ENCODE measurements at places on chromosomes 13 and 19. TPM values are rescaled to one million over a fixed set of nuclear protein-coding genes. Genes with fewer than 3 reads are reported as not detected.

DNA sequence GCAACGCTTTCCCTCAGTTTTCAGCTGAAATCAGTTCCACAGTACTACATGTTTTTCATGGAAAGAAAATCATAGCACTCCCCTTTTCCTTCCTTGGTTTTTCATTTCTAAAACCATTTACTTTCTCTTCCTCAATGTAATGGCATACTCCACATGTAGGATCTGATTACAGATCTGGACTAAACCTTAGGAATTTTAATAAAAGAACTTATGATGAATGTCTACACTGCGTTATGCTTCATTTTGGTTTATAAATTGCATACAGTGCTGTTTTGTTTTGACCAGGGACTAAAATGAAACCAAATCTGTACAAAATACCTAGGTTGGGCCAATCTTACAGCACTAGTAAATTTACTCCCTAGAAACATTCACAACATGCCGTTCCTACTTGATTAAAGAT is 589.9 kb downstream of the TBC1D4 start:
- DNase-seq, result no peak

DNA sequence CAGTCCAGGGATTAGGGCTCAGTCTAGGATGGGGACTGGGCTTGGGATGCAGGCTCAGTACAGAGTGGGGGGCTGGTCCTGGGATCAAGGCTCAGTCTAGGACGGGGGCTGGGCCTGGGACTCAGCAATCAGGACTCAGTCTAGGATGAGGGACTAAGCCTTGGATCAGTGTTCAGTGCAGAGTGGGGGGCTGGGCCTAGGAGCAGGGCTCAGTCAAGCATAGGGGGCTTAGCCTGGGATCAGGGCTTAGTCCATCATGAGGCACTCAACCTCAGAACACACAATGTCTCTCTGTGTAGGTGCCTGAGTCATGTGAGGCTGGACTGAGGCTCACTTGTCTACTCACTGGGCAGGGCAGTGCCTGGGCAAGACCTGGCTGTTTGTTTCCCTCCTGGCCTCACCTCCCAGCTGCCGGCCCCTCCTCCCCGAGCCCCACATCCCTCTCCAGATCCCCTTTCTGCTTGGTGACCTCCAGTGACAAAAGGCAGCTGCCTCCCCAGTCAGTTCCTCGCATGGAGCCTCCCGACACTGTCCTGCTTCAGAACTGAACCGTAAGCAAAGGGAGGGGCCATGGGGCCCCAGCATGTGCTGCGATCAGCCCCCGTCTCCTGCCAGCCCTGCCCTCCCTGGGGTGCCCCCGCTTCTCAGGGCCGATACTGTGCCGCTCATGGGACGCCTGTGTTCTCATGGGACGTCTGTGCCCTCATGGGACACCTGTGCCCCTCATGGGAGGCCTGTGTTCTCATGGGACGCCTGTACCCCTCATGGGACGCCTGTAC is 6.5 kb upstream of the S1PR4 start:
- no peak for DNase-seq

DNA sequence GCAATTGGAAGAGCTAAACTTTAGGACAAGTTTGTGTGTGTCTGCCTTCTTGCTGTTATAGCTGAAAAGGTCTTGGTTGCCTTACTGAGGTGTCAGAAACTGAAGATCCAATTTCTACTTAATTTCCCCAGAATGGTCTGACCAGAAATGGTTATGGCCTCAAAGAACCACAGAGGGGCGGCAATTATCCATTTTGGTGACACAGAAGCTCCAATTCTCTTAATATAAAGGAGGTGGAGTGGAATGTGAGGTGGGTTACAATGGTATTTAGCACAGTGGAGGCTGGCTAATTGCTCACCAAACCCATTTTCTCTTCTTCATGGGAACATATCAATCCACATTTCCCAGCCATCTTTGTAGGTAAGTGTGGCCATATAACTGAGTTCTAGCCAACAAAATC is 1157.2 kb downstream of the OLFM4 start:
- no peak for DNase-seq

GRCh38 chr19:23774106-23774505 is 15.4 kb upstream of the ZNF681 start:
- DNase-seq, result no peak

GRCh38 chr19:55625004-55625326 is 599 bp upstream of the ZNF784 start:
- no peak for DNase-seq

DNA sequence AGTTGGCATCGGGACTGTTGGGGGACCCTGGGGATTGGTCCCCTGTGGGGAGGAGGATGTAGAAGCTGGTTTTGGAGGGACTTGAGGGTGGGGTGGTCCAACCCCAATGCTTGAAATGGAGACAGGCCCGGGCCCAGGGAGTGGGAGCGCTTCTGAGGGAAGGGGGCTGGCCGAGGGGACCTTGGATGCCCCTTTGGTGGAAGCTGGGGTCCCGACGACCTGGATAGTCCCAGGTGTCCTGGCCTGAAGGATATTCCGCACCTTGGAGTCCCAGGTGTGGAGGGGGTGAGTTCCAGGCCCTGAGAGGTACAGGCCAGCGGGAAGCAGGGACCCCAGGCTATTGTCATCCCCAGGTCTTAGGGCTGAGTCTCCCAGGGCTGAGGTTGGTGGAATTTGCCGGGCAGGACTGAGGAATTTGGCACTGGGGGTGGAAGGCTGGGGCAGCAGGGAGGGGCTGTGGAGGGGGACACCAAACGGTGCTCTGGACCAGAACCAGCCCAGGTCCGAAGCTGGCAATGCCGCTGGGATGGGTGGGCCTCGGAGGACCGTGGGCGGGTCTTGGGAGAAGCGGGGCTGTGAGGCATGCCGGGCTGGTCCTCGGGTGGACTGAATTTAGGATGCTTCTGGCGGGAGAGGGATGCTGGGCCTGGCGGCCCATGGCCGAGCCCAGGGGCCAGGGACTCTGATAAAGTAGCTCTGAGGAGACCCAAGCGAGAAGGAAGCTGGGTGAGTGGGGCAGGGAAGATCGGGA is 1.8 kb downstream of the HDGFL2 start:
- peak; percentile 63 for DNase-seq

GRCh38 chr19:5046339-5047039 is 77.6 kb downstream of the KDM4B start:
- DNase-seq, result no peak

GRCh38 chr19:12788682-12789097 is 2.6 kb upstream of the JUNB start:
- peak; percentile 89 for DNase-seq

- DNase-seq, result no peak
Observed at GRCh38 chr13:24168392-24168750, 7.9 kb downstream of the SPATA13 start.

DNA sequence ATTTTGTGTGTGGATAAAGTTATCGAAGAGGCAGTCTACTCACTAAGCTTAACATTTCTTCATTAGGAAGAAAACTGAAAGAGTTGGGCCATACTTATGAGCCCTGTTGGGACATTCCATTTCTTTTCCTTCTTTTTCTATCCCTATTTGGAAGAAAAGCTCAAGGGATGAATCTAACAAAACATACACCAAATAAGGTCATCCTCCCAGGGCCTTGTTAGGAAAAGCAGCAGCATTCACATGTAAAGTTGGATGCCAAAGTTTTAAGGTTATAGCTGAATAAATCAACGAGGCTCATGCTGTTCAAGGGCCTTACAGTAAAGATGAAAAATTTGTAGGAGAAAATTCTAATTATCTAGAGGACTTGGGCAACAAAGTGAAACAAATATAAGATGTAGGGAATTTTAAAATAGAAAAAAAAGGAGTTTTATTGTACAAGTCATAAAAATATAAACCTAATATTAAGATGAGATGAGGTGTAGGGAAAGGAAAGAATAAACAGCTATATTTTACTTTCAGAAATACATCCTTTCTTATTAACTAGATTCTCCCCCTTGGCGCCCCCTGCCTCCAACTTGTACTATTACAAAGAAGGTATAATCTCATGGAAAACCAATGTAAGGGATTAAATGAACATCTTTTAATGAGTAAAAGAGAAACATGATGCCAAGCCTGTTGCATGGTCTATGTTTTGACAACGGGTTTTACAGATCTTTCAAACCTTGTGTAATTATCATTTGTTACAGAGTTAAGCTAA is 160.4 kb downstream of the PCDH20 start:
- no peak for DNase-seq

GRCh38 chr19:46759206-46759605 is 13.0 kb upstream of the STRN4 start:
- DNase-seq, result no peak

- no peak for DNase-seq
Observed at GRCh38 chr13:79485014-79485811, 4.3 kb downstream of the NDFIP2 start.

DNA sequence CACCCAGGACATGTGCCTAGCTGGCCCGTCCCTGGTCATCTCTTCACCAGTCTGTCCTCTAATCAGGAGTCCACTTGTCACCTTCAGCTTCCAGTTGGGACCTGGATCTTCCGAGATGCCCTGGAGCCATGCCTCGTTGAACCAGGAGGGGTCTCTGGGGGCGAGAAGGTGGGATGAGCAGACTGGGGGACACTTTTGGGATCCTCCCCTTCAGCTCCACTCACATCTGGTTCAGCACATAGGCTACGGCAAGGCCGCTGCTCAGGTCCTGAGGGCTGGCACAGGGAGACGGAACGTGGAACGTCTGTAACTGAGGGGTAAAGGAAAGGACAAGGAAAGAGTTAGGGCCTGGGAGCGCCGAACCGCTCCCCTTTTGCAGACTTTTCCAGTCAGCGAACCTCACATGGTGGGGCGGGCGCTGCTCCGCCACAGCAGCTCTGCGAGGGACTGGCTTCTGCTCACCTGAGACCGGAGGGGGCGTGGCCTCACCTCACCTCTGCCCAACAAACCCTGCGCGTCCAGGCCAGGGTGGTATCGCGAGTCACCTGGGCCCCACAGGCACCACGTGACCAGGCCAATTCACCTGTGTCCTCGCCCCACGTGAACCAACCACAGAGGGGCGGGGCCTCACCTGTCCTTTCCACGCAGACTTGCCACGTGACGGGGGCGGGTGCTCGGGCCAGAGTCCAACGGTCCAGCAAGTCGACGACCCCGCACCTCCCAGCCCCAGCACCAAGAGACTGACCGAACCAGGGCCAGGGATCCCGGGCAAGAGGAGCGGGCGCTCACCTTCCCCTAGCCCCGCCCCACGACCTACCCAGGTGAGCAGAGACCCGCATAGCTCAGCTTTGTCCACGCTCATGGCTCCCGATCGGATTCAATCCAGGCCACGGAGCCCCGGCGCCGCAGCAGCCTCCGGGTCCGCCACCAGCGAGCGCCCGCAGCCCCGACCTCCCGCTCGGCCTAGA is at the start of gene HOOK2:
HOOK2 (minus strand) TSS at position 965 of the 968 bp plus-strand sequence; CDS start at position 862, 103 bp downstream.
- peak; percentile 67 for DNase-seq

GRCh38 chr19:36489920-36490415 is 607 bp upstream of the ZNF566 start:
- peak; percentile 83 for DNase-seq

DNA sequence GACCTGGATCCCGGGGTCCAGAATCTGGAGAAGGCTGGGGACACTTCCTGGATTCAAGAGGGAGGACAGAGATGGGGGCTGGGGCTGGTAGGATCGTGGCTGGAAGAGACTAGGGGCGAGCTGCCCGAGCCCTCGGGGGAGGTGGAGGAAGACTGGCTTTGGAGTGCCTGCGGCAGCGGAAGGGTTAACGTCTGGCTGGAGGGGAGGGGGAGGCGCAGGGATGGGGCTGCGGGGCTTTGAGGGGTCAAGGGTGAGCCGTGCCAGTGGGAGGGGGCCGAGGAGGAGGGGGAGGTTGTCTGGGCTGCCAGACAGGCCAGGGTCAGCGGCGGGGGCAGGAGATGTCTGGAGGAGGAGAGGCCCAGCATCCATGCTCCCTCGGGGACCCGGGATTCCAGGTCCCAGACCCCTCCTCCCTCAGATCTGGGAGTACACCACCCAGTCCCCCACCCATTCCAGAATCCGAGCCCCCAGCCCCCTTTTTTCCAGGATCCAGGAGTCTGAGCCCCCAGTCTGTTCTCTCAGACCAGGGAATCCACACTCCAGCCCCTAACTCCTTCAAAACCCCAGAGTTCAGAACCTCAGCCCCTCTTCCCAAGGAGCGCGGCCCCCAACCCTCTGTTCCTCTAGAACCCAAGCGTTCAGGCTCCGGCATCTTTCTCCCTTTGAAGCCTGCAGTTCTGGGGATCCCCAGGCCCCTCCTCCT is 3.2 kb upstream of the SPACA6 start:
- DNase-seq, result peak; percentile 68

- no peak for DNase-seq
Observed at GRCh38 chr19:3673506-3674439, 26.5 kb downstream of the PIP5K1C start.

GRCh38 chr13:103960001-103960400 is 893.8 kb upstream of the SLC10A2 start:
- no peak for DNase-seq

DNA sequence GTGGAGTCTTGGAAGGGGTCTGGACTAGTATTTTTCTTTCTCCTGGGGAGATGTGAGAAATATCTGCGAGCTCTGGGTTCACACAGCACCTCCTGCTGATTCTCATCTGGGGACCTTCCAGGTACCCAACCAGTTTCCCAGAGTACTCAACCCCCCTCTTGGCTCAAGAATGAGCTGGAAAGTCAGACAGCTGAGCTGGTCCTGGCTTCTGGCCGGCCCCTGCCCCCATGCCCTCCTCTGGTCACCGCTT is 2.2 kb upstream of the PDE4A start:
- no peak for DNase-seq

The FTL gene
- 1,536 TPM for total RNA-seq

The LHB gene
- not detected for total RNA-seq

The SPC24 gene
- total RNA-seq, result 3.2 TPM

The ZNF557 gene
- 5.8 TPM for total RNA-seq

The CERS1 gene
- total RNA-seq, result 1.1 TPM

The URI1 gene
- total RNA-seq, result 39.6 TPM

The GARIN5A gene
- 1.9 TPM for total RNA-seq
